ENCODE measurements at places on chromosomes 7 and 10.

DNA sequence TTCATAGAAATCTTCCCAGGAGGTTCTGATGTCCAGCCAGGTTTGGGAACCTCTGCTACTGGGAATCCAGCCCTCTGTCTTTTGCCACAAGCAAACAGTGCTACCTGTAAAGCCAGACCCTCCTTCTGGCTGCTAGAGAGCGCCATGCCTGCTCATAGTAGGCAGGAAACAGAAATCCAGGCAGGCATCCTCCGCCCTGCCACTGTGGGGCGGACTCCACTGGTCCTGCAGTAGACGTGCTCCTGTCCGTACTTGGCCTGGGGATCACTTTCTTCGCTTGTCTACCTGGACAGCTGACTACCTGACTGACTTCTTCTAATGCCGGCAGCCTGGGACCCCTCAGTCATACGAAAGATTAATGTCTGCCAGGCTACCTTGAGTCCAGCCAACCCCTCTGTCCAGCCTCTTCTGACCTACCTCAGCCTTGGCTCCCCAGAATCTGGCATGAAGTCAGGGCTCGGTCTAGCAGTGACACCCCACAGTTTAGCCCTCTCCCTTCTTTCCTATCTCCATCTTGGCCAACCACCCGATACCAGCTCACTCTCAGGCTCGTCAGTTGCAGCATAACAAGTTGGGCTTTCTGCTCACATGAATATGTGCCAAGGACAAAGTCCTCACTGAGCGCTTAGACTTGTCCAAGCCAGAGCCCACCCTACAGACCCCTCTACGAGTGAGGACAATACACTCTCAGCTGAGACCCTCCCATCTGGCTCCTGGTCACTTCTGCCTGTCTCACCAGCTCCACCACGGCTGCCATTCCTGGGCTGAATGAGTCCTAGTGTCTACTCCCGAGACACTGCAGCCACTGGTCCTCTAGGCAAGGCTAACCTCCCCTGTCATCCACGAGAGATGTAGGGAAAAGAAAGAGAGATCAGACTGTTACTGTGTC is 43.9 kb upstream of the OPALIN start:
- no peak for DNase-seq

DNA sequence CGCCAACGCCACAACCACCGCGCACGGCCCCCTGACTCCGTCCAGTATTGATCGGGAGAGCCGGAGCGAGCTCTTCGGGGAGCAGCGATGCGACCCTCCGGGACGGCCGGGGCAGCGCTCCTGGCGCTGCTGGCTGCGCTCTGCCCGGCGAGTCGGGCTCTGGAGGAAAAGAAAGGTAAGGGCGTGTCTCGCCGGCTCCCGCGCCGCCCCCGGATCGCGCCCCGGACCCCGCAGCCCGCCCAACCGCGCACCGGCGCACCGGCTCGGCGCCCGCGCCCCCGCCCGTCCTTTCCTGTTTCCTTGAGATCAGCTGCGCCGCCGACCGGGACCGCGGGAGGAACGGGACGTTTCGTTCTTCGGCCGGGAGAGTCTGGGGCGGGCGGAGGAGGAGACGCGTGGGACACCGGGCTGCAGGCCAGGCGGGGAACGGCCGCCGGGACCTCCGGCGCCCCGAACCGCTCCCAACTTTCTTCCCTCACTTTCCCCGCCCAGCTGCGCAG is 424 bp downstream of the EGFR start:
- DNase-seq: peak; percentile 69

DNA sequence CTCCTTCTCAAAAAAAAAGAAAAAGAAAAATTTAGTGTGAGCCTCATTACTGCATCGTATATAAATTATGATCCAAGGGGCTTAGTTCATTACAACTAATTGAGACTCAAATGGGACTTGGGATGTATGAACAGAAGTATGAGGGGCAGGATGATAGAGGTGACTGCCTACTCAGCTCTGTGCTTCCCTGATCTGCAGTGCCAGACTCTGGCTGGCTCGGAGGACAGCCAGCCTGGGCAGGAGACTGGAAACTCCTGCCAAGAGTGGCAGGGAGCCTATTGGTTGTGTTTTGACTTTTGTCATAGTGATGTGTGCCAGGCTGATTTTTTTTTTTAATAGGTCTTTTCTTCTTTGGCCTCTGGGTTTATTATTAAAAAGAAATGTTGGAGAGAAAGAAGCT is 73.8 kb upstream of the GTF2IRD1 start:
- DNase-seq: peak; percentile 68

GRCh38 chr10:49094646-49095045 is 20.7 kb downstream of the VSTM4 start:
- DNase-seq: no peak

- DNase-seq: no peak
These were observed 343.7 kb downstream of the RPS24 start for GRCh38 chr10:78377356-78377755.

- DNase-seq: peak; percentile 84
These were observed at the start of gene EPDR1 for GRCh38 chr7:37920305-37920848. Gene EPDR1 (plus strand): TSS chr7:37920640. CDS start chr7:37920940, 300 bp downstream.

GRCh38 chr10:46098386-46098785 is 52.3 kb upstream of the MSMB start:
- DNase-seq: no peak

DNA sequence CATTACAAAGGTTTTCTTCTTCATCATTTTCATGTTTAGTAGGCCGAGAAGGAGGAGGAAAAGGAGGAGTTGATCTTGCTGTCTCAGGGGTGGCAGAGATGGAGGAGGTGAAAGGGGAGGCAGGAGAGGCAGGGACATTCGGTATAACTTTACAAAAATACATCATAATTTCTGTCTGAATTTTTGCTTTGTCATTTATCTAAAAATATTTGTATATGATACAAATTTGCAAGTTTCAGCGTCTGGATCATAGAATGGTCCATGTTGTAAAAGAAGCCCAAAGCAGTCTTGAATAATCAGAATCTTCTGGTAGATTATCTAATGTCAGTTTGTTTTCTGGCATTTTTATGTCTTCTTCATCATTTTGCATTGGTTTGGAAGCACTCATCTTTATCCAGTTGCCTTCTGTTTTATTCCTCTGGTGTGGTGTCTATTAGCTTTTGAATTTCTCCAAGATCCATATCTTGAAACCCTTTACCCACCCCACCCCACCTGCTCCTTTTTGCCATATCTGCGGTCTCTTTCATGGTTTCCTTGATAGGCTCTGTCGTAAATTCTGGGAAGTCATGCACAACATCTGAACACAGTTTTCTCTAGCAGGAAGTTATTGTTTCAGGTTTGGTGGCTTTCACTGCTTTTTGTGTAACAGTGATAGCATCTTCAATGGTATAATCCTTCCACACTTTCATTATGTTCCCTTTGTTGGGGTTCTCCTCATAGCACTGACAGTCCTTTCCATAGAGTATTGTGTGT is 95.0 kb downstream of the ST7 start:
- DNase-seq: no peak

DNA sequence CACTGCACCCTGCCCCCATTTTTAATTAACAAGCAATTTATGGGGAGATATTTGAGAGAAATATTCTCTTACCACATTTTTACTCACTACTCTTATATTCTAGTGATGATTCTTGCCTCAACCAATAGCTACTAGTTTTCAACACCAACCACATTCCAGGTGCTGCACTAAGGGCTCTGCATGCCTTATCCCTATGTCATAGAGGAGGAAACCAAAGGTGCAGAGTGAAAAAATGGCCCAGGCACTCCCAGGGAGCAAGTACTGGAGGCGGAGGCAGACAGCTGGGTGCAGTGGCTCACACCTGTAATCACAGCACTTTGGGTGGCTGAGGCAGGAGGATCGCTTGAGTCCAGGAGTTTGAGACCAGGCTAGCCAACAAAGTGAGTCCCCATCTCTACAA is 35.5 kb upstream of the TPST1 start:
- DNase-seq: no peak

- no peak for DNase-seq
These were observed 32.8 kb downstream of the JCAD start for GRCh38 chr10:30026578-30026977.

DNA sequence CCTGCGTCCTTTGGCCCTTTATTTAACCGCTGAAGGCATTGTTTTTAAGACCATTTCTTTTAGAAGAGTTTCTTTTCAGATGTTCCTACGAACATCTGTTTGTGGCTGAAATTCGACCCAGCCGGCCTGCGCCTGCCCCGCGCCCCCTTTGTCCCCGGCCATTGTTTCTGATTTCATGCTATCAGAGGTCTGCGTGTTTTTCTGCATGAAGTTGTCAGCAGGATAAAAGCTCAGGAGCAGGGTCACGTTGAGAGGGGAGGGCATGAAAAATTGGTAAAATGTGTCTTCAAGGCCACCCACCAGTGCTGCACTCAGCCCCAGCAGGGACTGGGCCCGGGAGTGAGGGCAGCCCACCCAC is 43.1 kb downstream of the NKX6-2 start:
- DNase-seq: no peak

DNA sequence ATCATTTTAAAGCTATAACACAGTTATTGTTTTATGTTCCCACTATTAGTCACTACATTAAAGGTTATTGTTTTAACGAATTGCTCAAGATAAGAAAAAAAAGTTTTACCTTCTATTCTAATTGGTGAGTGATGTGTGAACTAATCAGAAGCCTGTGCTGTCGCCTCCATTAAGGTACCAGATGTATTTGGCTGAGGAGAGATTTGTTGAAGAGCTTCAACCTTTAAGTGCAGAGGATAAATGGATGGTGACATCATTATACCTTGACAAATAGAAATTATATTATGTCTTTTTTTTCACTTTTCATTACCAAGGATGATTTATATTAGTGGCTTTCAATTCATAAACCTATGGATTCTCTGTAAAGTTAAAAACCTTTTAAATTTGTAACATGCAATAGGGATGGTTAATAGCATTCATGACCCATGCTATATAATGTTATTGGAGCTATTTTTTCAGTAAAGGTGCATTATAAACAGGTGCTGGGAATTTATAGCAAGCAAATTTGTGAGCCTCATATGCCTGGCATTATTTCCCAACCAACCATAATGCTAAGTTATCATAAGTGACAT is 97.0 kb upstream of the NPVF start:
- DNase-seq: no peak

- DNase-seq: no peak
These were observed 42.9 kb upstream of the BHLHA15 start for GRCh38 chr7:98168181-98168903.

- no peak for DNase-seq
These were observed 9.1 kb downstream of the DYNC2I1 start for GRCh38 chr7:158865462-158865922.

- DNase-seq: no peak
These were observed 34.0 kb downstream of the ITGB8 start for GRCh38 chr7:20364571-20365196.

DNA sequence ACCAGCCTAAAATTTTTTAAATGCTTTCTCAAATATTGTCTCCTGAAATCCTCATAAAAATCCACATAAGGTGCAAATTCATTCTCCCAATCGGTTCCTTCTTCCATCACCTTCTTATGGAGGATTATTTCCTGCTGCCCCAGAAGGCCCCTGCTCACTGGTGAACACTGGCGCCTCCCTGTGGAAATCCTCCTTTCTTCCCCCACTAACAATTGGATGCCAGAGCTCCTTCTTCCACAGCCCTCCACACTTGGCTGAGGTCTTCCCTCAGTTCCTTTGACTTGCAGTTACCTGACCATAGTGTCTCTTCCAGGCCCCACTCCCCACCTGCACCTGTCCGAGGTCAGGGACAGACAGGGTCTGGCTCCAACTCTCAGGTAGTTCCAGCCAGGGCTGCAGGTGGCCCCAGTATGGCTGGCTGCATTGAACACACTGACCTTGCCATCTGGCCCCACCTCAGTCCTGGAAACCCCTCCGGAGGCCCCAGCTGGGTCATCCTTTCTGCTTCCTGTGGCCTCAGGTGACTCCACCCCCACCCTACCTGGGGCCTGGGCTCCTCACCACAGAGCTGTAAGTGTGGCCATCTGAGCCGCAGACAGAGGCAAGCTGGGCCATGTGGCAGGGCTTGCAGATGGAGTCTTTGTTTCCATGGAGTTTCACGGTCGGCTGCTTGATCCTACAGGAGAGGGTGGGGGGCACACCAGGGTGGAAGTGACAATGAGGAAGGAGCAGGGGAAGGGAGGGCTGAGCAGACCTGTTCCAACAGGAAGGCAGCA is 18.4 kb downstream of the SPOCK2 start:
- peak; percentile 33 for DNase-seq

- DNase-seq: no peak
These were observed 140.3 kb upstream of the TARP start for GRCh38 chr7:38413784-38414183.

- no peak for DNase-seq
These were observed 15.1 kb upstream of the SVIL start for GRCh38 chr10:29649561-29650551.

DNA sequence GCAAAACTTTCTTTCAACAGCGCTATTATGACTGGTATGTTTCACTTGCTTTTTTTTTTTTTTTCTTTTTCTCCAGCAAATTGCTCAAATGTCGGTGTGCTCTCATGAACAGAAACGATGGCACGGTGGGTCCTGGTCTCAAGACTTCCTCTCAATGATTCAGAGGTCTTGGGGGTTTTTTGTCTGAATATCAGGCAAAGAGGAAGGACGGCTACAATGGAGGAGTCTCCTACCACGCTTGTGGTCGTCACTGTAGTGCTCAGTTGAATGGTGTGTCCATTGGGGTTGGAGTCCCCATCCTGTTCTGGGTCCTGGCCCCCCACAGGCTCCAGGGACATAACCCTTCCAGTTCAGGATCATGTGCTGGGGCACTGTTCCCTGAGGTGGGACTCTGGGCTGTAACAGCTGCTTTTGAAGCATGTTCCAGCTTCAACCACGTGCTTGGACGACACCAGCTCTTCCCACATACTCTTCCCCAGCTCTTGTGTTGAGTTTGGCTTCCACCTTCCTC is 266.7 kb upstream of the KLF6 start:
- DNase-seq: no peak

DNA sequence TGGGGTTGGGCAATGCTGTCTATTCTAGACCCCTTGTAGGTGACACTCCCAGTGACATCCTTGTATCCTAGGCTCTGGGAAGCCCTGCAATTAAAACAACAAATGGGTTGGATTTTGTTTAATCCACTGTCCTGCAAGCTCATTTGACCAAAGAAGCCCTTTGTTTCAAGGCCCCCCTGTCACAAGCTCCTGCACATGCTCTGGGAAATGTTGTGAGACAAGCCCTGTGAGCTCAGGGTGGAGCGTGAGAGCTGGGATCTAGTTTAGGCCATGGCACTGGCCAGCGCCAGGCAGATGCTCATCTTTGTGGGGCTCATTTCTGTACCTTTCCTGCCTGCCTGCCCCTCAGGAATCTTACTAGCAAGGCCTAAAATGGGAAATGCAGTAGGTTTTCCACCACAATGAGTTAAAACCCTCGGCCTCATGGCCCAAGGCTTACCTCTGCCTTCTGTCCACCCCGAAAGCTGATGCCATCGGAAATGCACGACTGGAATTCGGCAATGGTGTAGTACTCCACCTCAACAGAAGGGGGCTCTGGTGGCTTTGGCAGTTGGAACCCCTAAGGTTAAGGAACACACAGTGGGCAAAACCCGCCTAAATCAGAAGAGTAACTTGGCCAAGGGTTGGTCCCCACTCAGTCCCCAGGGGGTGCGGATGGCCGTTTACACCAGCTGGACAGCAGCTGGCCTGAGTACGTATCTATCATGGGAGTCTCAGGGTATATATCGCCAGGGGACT is 112.0 kb downstream of the NEURL1 start:
- DNase-seq: peak; percentile 71
